ENCODE measurements at places on chromosomes 5 and 9.

- peak; percentile 72 for DNase-seq
These were observed 8.4 kb downstream of the RALGDS start for GRCh38 chr9:133112663-133113026.

DNA sequence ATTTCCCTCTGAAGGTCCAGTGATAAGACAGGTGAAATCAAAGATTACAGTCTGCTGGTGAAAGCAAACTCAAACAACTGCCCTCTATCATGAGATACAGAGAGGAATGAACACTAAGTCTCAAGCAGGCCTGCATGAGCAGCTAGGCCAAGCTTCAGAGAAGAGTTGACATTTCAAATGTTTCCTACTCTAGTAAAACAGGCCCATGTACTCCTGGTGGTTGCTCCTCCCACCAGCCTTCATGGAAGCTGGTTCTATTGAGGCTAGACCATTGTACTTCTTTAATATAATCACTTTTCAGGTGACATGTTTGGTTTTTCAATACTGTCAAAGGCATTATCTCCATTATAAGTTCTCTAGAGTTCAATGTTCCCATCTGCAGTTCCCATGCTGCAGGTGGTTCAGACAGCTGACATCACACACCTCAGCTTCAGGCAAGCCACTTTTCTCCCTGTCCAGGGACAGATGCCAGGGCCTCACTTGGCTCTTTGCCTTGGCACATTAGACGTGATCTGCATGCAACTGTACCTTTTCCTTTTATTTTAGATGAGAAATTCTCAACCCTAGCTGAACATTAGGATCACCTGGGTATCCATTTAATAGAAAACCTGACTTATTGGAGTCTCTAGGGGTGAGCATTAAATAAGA is 89.8 kb downstream of the PIK3R1 start:
- no peak for DNase-seq

DNA sequence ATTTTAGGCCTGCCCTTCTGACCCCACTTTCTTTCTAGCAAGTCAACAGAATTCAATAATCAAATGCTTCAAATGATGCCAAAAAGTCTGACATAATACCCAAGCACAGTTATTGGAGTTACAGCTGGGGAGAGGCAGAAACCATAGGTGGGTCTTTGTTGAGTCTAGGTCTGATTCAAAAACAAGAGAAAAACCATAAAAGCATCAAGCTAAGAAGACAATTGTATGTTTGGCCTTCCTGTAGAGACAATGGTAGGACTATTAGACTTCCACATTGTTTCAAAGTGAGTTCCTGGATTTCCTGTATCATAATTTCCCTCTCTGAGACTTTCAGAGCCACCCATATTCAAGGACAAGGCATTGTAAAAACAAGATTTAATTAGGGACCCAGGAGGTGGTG is 16.8 kb upstream of the CCDC192 start:
- no peak for DNase-seq

DNA sequence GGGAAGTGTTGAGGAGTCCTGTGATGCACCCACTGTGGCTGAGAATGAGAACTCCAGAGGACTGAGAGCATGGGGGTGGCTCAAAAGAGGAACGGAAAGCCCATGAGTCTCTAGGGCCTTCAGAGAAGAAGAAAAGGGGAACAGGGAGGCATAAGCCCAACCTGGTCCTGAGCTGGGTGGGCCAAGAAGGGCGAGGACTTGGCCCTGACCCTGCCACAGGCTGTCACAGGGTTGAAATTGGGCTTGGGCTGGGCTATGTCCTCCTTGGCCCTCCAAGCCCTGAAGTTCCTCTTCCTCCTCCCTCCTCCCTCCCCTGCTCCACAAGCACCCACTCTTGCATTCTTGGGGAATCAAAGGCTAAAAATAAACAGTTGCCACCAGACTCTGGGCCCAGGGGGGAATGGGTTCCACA is 49.3 kb upstream of the PPARGC1B start:
- DNase-seq = peak; percentile 24

DNA sequence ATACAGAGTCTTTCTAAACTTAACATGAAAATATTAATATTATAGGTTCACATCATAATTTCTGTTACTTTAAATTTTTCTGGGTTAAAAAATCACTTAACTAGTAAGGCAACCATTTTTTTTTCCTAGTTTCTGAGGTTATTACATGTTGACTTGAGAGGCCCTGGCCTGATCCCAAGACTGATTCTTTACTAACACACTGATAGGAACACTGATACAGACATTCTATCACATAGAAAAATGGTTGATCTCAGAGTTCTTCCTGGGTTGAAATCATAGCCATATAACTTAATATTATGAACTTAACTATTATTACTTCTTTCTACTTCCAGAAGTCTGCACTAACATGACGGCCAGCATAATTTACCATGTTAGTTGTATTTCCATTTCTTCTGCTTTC is 43.0 kb downstream of the AP3S1 start:
- DNase-seq = no peak

DNA sequence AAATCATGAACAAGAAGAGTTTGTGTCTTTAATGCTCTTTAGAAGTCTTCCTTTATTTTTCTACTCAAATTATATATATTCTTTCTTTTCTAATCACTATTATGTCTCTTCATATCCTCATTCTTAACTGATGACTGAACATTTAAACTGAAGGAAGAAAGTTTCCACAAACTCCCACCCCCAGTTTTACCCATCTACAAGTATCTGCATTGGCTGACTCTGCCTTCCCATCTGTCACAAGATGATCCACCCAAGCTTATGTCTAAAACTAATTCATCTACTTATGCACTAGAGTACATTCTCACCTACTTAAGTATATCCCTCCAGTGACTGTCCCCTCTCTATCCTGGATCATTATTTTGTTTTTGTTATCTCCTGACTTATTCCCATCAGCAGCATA is 344.5 kb downstream of the PRR16 start:
- no peak for DNase-seq

GRCh38 chr5:126884269-126884819 is 107.4 kb downstream of the LMNB1 start:
- DNase-seq = no peak

DNA sequence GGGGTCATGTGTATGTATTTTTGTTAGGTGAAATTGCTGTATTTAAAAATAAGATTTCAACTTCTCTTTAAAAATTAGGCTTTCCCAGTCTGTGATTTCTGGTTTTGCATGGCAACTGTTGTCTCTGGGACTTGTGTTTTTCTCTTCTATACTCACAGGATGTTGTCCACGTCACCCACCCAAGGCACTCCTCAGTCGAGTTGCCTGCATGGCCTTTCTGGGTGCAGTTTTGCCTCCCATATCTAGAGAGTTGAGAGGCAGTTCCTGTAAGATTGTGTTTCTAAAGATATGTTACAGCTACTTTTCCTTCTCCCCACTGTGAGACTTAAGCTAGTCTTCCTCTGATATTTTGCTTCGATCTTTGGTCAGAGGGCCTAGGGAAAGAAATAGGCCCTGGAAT is 2.3 kb upstream of the ASPN start:
- DNase-seq = no peak

DNA sequence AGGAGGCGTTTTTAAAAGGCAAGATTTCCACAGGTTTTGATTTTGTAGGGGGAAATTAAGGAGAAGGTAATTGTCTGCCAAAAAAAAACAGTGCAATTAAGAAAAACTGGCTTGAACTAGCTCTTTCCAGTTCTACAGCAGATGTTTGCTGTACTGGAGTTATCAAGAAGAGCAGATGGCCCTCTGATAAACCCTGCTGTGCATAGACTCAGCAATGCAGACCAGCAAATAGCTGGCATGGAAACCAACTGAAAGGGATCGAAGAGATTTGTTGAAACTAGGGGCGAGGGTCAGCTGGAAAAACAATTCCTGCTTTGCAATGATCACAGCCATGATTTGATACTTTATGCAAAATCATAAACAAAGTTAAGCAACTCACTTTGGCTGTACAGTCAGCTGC is 17.8 kb upstream of the BHMT start:
- DNase-seq = no peak

GRCh38 chr9:106075960-106076327 is 381.6 kb downstream of the TMEM38B start:
- no peak for DNase-seq

All from CD4-positive, alpha-beta T cell treated with Interleukin-17A for 1 hour (primary cell).